Transverse colon (tissue), 4 donors: ENCODE measurements at places on chromosomes 2 and 18.

GRCh38 chr18:28177828-28178635 is 1.1 kb upstream of the CDH2 start:
- no peak for DNase-seq

GRCh38 chr2:231218366-231218765 is 19.9 kb downstream of the ARMC9 start:
- no peak for DNase-seq

DNA sequence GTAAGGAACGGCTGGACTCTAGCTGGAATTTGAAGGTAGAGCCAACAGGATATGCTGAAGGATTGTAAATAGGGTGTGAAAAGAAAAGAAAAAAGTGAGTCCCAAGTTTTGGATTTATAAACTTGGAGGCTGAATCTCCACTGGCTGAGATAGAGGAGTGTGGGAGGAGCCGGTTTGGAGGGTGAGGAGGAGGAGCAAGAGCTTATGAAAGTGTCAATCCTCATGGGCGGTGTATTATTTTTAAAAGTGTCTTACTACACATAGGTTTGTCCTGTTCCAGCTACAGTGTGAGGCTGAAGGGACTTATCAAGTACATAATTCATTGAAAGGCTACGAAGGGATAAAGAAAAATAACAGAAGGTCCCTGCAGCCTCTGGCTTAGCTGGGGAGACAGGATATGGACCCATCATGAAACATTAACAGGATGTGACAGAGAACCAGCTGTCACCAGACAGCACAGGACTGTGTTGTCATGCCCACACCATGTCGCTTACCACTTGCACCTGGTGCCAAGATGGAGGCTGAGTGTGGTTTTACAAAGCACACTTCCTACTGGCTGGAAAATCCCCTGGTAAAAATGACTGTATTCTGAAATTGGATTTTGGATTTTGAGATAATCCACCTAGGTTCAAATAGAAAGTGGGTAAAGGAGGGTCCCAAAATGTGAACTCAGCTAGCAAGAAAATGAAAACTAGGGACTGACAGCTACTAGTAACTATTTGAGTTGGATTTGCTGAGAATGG is 2.5 kb upstream of the MREG start:
- DNase-seq, result peak; percentile 33

DNA sequence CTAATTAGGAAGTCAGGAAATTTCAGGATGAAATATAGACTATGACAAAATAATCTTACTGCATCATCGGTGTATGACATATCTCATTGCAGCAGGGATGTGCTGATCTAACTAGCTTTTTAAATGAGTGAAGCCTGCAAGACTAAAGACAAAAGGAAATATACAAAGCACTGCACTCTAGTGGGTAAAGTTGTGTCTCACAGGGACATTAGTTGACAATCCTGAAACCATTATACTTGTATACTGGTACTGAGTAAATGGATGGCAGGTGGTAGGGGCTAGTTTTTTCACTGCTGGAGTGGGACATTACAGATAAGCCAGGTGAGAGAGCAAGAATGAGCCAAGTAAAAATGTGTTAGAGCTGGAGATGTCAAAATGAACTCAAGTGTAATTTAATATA is 317.5 kb upstream of the RAB6C start:
- DNase-seq, result no peak

GRCh38 chr2:111978452-111979170 is 76.5 kb upstream of the TMEM87B start:
- no peak for DNase-seq

GRCh38 chr2:230797515-230798495 is 66.9 kb upstream of the ITM2C start:
- no peak for DNase-seq

DNA sequence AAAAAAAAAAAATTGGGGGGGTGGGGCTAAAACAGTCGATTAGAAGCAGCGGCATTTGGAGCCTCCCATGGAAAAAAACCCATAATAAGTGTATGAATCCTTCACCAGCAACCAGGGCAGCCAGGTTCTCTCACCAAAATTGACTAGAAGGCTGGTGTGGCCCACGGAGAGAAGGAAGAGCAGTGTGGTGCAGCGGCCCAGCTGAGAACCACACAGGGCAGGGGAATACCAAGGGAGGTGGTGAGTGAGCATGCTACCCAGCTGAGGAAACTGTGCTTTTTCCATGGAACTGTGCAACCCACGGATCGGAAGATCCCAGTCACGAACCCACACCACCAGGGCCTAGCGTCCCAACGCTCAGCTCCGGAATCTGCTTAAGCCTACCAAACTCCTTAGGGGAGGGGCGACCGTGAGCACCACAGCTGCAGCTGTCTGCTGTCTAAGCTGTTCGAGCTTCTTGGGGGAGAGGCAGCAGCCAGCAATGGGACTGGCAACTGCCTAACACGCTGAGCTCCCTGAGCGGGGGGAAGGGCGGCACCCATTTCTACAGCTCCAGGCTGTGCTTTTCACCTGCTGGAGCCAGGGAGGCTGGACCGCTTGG is 1037.2 kb upstream of the ACVR2A start:
- DNase-seq, result no peak

- DNase-seq, result no peak
Observed at GRCh38 chr18:80246445-80247392, 595 bp downstream of the PARD6G start.

- peak; percentile 40 for DNase-seq
Observed at GRCh38 chr18:51897884-51898283, 442.1 kb upstream of the DCC start.

DNA sequence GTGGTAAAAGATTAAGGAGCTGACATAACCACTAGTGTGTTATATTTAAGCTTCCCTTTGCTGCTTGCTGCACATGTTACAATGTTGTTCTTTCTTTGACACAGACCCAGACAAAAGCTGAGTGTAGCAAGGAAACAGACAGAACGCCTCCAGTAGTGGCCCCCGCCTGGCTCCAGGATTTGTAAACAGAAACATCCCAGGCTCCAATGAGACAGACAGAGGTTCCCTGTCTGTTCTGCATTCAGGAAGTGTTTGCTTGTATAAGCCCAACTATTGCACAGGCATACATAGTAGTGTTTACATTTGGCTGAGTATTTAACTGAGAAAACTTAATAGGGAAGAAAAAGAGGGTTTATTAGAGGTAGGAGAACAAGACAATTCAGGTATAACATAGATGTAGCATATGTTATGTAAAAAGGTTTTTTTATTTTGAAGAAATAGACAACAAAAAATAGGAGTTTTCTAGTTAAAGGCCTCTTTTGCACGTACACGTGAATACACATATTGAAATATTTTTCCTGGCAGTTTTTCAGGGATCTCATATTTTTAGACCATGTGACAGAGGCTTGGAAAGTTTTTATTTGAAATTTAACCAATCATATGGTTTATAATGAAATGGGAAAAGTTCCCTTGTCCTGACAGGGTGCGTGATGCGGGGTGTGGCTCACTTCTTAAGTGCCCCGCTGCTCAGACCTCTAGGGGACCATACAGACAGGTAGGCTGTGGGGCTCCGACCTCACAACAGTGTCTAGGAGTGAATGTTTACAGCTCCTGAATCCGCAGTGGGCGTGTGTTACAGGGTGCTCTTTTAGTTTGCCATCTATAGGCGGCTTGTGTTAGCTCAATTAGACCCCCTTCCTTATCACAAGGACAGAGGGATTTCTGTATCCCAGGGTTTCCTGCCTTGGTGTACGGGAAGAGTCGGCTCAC is 118.4 kb downstream of the BMPR2 start:
- DNase-seq, result peak; percentile 23

GRCh38 chr2:21770787-21771186 is 647.0 kb downstream of the TDRD15 start:
- no peak for DNase-seq

GRCh38 chr2:10170256-10170655 is 47.7 kb downstream of the RRM2 start:
- no peak for DNase-seq

GRCh38 chr2:168518555-168519066 is 62.5 kb downstream of the CERS6 start:
- DNase-seq, result no peak

DNA sequence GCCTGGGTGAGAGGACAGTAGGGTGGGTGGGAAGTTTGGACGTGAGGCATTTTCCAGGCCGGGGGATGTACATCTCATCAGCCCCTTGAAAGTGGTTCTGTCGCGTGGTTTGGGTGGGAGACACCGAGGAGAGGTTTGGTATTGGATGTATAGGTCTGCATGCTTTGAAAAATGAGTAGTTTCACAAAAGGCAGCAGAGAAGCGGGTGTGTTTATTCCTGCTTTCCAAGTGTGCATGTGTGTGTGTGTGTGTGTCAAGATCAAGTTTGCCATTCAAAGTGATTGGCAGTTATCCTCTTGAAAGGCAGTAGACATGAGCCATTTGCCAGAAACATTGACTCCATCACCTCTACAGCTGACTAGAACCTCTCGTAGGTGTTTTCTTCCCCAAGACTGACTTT is 423.1 kb upstream of the POU3F3 start:
- DNase-seq, result no peak

GRCh38 chr2:210541290-210541902 is 15.0 kb upstream of the CPS1 start:
- no peak for DNase-seq

- DNase-seq, result no peak
Observed at GRCh38 chr2:689877-690510, 12.8 kb upstream of the TMEM18 start.

DNA sequence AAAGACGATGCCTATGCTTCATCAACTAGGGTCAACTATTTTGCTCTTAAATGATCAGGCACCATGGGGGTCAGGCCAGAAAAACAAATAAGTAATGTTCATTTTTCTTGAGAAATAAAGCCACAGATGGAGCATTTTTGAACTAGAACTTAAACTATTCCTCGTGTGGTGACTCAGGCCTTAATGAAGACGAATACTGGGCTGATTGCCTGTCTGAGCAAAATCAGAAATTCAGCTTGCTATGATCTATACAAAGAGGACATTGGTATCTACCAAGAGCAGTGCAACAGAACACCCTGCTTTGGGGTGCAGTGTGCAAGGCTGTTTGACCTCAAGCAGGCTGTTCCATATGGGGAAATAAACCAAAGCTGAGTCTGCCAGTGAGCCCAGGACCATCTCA is 176.0 kb downstream of the NRP2 start:
- DNase-seq, result no peak

DNA sequence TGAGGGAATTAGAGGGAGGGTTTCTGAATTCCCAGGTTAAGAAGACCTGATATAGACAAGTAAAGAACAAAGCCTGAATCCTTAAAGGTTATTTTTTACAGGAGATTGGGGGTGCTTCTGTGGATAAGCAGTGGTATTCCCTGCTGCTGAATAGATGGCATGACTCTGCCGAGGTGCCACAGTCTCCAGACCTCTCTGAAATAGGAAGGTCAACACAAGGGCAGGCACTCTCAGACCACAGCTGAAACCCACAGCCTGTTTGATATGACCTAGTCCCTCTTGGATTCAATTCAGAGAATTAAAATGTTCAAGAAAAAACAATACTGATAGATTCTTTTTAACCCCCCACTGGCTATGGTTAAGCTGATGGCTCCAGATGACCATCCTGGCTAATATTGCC is 259.3 kb downstream of the PTGR3 start:
- DNase-seq, result no peak

- DNase-seq, result no peak
Observed at GRCh38 chr18:41587976-41588375, 367.1 kb upstream of the PIK3C3 start.

- no peak for DNase-seq
Observed at GRCh38 chr2:240707821-240708220, 16.2 kb downstream of the AQP12A start.

GRCh38 chr18:60847517-60847916 is 474.9 kb upstream of the MC4R start:
- DNase-seq, result no peak

- no peak for DNase-seq
Observed at GRCh38 chr2:69305712-69306392, 81.2 kb downstream of the GFPT1 start.

GRCh38 chr2:126776255-126776654 is 120.3 kb downstream of the GYPC start:
- DNase-seq, result no peak

DNA sequence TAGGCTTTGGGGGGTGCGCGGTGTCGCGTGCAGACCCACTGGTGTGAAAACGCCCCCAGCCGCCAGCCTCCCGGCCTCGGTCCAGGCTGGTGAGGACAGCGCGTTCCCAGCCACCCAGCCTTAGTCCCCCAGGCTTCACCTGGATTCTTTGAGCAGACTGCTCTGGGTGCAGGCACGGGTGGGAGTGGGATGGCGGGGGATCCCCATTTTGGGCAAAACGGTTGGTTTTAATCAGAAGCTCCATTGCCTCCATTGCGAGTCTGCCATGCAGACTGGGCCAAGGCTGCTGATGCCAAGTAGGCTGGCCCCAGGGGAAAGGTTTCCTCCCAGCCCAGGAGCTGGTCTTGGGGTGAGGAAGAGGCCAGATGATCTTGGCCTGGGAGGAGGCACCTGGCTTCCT is 445 bp downstream of the MLPH start:
- no peak for DNase-seq

DNA sequence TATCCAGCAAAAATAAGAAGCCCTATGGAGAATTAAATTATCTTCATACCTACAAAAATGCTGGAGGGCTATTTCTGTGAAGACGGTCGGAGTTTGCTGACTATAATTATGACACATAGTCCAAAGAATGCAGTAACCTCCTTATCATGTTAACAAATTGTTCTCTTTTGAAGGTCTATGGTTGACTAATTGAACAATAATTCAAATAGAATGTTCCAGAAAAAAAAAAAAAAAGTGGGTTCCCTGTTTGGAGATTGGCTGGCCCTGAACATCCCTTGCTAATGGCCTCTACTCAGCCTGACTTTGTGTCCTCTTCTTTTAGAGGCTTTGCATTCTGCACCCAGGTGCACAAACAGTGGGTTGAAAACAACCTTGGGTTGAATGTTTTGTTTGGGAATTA is 82.8 kb upstream of the CCBE1 start:
- no peak for DNase-seq

- DNase-seq, result no peak
Observed at GRCh38 chr2:240125742-240126141, 10.4 kb downstream of the COPS9 start.

- no peak for DNase-seq
Observed at GRCh38 chr2:56960581-56960980, 776.8 kb downstream of the CCDC85A start.

- no peak for DNase-seq
Observed at GRCh38 chr18:30991397-30991796, 51.1 kb downstream of the DSC3 start.

DNA sequence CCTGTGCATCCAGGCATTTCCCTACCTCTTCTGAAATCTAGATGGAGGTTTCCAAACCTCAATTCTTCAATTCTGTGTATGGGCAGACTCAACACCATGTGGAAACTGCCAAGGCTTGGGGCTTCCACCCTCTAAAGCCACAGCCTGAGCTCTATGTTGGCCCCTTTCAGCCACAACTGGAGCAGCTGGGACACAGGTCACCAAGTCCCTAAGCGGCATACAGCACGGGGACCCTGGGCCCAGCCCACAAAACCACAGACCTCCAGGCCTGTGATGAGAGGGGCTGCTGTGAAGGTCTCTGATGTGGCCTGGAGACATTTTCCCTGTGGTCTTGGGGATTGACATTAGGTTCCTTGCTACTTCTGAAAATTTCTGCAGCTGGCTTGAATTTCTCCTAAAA is 255.4 kb downstream of the TDRD15 start:
- no peak for DNase-seq

GRCh38 chr18:23827681-23828080 is 138.4 kb downstream of the LAMA3 start:
- no peak for DNase-seq
